ENCODE measurements at places on chromosomes 3 and 15. TPM values are rescaled to one million over a fixed set of nuclear protein-coding genes. Genes with fewer than 3 reads are reported as not detected.

GRCh38 chr3:156174229-156174847, 54.0 kb downstream of the KCNAB1 start:
- no peak for DNase-seq

- peak; percentile 62 for DNase-seq
These were observed 38.0 kb downstream of the RAB7A start for GRCh38 chr3:128763967-128764366.

DNA sequence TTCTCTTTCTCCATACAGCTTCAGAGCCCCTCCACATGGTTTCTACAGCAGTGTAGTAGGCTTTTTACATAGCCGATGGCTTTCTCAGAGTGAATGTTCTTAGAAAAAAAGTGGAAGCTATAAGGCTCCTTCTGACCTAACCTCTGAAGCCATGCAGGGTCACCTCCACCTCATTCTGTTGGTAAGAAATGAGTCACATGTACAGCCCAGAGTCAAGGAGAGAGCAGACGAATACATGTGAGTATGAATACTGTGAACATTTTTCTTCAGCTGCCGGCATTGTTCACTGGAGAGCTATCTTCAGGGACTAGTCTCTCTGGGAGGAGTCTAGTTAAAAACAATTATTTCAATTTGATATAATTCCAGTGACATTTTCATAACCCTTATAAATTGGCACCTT, 68.2 kb upstream of the THRB start:
- no peak for DNase-seq

GRCh38 chr3:122799322-122799721, 4.5 kb downstream of the SLC49A4 start:
- no peak for DNase-seq

DNA sequence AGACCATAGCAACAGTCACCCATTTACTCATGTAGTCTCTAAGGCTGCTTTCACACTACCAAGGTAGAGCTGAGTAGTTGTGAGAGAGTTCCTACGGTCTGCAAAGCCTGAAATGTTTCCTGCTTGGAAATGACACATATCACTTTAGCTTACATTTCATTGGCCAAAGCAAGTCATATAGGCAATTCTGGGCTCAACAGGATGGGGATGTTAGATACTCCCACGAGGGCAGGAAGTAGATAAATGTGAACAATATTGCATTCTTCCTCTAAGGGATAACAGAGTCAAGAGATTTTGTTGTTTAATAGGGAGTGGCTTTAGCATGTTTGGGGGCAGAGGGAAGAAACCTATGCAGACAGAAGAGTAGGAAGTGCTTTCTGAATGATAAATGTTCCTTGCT, 355.6 kb upstream of the THRB start:
- no peak for DNase-seq

DNA sequence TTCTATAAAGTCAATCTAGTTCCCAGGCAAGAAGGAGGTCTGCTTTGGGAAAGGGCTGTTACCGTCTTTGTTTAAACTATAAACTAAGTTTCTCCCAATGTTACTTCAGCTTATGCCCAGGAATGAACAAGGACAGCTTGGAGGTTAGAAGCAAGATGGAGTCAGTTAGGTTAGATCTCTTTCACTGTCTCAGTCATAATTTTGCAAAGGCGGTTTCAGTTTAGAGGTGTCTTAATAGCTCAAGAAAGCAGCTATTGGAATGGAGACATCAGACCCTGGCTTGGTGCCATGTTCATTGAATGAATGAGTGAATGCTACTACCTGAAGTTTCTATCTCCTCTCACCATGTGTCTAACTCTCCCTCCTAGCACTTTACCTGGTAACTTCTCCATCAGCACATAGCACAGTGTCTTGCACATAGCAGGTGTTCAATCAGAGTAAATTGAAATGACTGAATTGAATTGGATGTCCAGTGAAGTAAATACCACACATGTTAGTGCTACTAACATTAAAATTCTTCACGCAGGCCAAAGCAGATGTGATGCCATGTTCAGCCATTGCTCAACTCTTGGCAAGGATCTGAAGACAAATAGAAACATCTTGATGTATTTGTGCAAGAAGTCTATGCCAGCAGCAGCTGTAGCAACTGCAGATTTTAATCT, 28.2 kb downstream of the CLEC3B start:
- DNase-seq, result no peak

- DNase-seq, result peak; percentile 27
These were observed 2.0 kb downstream of the SMC4 start for GRCh38 chr3:160401291-160402095.

The LRRC28 gene
- 21.5 TPM for total RNA-seq

Measured in activated CD4-positive, alpha-beta memory T cell treated with anti-CD3 and anti-CD28 coated beads for 36 hours (primary cell).